IMR-90 (cell line): ENCODE measurements at places on chromosomes 12 and 14. TPM values are rescaled to one million over a fixed set of nuclear protein-coding genes. Genes with fewer than 3 reads are reported as not detected.

The TEX52 gene
- total RNA-seq = not detected in 2 replicates

DNA sequence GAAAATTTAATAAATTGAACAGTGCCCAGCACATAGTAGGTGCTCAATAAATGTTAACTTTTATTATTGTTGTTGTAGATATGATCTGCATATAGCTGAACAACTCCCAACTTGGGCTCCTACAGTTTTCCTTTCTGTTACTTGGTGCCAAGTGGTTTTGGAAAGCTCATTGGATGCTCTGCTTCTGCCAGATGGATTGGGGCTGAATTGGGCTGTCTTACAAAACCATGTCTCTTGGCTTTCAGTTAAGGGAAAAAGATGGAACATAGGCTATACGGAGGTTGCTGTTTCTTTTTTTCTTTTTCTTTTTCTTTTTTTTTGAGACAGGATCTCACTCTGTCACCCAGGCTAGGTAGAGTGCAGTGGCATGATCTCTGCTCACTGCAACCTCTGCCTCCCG is 140.7 kb upstream of the PWP1 start:
- no peak for DNase-seq

The NEMF gene
- 30.5 and 76.1 TPM in 2 replicates for total RNA-seq

DNA sequence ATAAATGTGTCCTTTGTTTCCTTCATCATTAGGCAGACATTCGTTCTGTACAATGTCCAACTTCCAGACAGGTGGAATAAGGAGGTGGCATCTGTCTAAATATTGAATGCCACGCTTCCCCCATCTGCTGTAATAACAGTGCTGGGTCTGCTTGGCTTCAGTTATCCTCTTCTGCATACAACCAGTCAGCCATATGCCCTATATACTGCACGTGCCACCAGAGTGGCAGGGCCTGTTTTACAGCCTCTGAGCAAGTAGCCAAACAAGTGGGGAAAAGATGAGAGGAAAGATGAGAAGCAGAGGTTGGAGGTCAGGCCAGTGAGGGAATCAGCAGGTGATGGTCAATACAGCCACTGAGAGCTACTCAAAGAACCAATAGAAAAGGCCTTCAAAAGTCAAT is 55.4 kb downstream of the OTX2 start:
- DNase-seq = no peak

DNA sequence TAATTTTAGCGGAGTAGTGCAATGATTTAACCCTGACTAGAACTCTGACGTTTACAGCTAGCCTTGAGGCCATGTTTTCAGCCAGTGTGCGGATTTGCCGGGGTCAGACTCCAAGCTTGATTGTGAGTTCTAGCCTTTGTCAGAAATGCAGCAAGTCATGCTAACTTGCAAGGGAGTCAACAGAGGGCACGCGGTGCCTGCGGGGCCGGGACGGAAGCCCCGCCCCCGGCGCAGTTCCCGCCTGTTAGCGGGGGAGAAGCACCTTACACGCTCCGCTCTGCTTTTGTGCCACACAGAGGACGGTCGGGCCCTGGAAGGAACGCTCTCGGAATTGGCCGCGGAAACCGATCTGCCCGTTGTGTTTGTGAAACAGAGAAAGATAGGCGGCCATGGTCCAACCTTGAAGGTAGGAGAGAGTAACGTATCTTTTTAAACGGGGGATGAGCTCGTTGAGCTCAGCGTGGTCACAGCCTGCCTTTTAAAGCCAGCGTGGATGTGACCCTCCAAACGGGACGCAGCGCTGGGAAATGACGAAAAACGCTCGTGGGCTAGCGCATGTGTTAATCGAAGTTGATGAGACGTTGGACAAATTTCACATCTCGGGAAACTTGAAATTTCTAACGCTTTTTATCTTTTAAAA is 14.8 kb upstream of the EID3 start:
- DNase-seq = peak; percentile 77

The TAS2R31 gene
- total RNA-seq = 4.3 and 8.6 TPM in 2 replicates

DNA sequence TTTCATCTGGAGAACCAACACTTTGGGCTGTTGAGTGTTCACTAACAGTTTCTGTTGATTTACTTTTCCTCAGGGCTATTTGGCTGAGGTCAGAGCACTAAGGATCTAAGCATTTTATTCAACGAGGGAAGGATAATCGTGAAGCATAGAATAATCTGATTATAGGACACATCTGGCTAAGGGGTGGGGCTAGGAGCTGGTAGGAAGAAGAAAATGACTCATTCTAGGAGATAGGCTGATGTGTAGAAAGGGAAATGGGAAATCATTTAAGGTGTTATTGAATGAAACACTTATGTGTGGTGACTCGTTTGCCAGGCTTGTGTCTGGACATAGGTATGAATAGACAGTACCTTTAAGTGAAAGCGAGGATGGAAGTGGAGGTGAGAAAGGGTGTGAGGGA is 167.2 kb downstream of the ETNK1 start:
- DNase-seq = no peak

DNA sequence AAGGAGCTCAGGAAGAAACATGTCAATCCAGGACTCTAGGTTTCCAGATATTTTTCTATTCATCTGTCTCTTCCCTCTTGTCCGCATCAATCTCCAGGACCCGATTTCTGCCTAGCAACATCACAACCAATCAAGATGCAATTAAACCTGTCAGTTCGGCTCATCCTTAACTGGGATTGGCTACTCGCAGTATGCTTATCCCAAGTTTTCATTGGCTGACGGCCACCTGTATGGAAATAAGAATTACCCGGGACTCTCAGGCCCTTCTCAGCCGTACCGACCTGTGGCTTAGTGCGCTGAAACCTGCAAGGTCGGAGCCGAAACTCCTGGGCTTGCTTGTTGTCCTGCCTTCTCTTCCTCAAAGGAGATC is 20.4 kb upstream of the ATP5MC2 start:
- peak; percentile 85 for DNase-seq

The GALNT8 gene
- total RNA-seq = not detected in 2 replicates

DNA sequence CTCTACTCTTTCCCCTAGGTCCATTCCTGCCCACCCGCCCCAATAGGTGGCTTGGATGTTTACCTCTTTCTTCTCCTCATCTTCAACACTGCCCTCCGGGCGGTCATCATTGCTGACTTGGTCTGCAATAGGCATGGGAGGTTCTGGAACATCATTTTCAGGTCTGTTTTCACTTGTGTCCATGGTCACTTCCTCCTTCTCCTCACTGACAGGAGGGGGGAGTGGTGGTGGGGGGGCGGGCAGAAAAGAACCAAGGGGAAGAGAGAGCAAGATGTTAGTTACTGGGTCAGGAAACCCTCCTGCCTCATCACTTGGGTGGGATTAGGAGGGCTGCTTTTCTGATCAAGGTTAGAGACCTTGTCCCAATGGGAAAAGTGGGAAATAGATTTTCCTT is 12.1 kb upstream of the CDH24 start:
- DNase-seq = no peak

The IAPP gene
- total RNA-seq = not detected in 2 replicates

- DNase-seq = peak; percentile 17
These were observed 121.2 kb upstream of the DAAM1 start for GRCh38 chr14:59067127-59067894.

GRCh38 chr14:58565832-58566231 is 71.9 kb upstream of the DACT1 start:
- DNase-seq = no peak

- peak; percentile 54 for DNase-seq
These were observed 185.5 kb upstream of the FAR2 start for GRCh38 chr12:28963554-28963953.

DNA sequence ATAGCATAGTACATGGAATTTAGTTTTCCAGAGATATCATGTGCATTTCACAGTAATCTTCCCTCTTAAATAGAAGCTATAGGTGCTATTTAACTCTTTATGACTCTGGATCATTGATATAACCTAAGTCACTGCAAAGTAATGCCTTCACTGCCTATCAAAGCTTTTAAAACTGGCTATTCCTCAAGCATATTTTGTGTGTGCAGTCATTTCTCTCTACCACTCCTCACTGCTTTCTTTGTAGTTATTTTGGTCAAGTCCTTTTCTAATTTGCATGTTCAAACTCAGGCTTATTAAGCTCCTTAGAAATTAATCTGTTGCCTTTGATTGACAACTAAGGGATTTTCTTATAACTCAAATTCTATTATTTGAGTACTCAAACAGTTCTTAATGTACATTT is 79.4 kb upstream of the PLEKHG7 start:
- peak; percentile 26 for DNase-seq

DNA sequence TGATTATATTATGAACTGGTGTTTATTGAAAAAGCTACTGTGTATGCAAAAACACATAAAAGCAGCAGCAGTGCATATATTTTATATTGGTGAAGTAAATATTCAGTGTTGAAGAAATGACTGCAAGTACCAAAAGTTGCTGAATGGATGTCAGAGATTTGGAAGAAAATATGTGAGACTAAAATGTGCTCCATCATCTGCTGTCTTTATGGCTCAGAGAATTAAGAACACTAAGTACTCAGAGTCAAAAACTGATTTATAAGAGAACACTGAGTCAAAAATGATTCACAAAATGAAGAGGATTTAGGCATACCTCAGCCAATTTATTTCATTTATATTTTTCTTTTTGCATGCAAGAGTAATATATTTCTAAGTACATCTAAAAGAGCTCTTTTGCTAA is 86.3 kb upstream of the PDZRN4 start:
- DNase-seq = no peak

- peak; percentile 50 for DNase-seq
These were observed 42.4 kb upstream of the EMP1 start for GRCh38 chr12:13154027-13154538.

DNA sequence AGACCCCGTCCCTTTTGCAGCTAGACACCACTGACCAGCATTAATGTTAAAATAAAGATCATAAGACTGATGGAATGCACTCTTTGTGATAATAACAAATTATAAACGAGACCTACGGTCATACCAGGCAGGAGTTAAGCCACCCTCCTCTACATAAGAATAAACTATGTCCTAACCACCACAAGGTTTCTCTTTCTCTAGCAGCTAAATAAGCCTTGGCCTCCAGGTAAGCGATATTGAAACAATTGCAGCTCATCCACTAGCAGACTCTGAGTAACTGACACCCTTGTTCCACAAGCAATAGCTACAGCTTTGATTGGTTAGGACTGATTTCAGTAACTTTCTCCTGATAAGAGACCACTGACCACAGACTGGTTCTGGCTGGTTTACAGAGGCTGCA is 144.2 kb upstream of the CCDC198 start:
- DNase-seq = no peak

DNA sequence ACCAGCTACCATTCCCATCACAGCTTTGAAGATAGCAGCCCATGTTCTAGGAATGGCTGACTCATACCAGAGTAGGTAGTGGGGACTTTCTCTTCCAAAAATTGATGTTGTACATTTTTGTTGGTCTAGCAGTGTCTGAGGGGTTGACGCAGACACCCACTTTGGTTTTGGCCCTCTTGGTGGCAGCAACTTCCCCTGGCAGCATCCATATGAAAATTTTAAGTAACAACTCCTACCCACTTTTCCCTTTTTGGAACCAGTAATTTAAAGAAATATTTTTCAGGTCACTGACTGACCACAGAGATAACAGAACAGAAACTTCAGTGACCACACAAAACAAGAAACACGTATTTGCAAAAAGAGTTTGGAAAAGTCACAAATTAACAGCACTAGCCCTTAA is 162.0 kb upstream of the TMCC3 start:
- no peak for DNase-seq

The AKAP6 gene
- total RNA-seq = 1.6 and 1.7 TPM in 2 replicates

DNA sequence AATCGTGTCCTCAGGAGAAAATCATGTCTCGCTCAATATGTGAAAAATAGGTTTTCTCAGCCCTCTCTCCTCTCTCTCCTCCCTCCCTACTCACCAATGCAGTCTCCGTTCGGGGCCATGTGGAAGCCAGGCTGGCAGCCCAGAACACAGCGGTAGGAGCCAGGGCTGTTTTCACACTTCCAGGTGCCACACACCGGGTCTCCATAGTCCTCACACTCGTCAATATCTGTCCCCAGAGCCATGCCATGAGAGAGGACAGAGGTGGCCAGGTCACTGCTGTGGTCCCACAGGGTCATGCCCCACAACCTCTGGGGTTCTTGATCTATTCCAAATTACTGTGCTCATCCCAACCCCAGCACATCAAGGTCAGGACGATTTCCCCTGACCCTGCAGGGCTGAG is 13.5 kb downstream of the ISCA2 start:
- DNase-seq = no peak

DNA sequence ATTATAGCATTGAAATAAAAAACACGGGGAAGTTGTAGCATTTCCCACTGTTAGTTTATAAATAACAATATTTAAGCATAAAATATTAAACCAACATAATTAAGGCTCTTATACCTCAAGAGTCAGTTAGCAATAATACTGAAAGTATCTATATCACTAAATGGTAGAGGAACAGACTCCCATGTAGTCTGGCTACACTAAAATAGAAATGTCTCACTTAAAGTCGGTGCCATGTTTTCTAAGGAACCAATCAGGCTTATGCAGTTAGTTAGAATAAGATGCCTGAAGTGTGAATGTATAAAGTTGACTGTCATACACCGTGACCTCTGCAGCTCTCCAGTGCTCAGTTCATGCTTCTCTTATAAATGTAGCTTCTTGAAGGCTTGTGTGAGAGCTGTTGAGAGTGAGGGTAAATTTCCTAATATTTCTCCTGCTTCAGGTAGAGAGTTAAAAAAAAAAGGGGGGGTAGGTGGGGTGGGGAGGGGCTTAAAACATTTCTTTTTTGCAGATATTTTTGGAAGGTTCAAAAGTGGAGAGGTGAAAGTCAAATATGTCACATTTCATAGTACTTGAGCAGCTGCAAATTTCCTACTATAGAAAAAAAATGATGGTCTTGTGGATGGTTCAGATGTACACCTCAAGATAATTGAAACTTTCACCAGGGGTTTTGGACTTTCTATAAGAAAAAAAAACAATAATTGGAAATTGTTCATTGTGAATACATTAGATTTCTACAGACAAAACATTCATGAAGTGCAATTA is 64.5 kb downstream of the PTCSC3 start:
- DNase-seq = no peak

DNA sequence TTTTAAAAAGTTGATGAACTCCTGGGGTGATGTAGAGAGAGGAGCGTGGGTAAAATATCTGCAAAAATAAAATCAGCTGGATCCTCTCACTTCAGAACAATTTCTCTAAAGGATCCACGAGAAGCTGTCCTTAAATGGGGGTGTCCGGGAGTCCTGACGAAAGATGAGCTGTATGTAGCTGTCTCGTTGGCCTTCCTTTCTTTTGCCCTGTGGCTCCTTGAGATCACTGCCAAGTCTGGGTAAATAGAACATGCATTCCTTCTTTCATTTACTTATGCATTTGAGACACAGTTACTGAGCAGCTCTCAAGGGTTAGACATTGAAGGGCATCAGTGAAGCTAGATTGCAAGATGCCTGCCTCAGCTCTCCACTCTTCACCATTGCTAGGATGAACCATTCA is 35.2 kb upstream of the TXNRD1 start:
- DNase-seq = no peak

The VASH1 gene
- total RNA-seq = 1.9 and 2.0 TPM in 2 replicates

DNA sequence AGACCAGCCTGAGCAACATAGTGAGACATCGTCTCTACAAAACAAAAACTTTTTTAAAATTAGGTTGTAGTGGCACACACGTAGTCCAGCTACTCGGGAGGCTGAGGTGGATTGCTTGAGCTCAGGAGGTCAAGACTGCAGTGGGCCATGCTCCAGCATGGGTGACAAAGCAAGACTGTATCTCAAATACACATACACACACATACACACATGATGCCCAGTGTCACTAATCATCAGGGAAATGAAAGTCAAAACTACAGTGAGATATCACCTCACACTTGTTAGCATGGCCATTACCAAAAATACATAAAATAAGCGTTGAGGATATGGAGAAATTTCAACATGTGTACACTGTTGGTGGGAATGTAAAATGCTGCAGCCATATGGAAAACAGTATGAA is 33.2 kb upstream of the KICS2 start:
- peak; percentile 4 for DNase-seq
